ENCODE measurements at places on chromosomes 5 and 9. TPM values are rescaled to one million over a fixed set of nuclear protein-coding genes. Genes with fewer than 3 reads are reported as not detected.
A peak's percentile ranks its signal among the peaks of the same experiment; 100 is the strongest.

The GLDC gene
- 26.3 TPM for total RNA-seq

The MARCHF6 gene
- 28.3 TPM for total RNA-seq

The CHSY3 gene
- total RNA-seq, result not detected

GRCh38 chr9:131310833-131311554 lies 21.5 kb downstream of the PLPP7 start:
- DNase-seq, result peak; percentile 54

- DNase-seq, result no peak
Measured at GRCh38 chr9:88164850-88165249, 26.6 kb upstream of the SPATA31C2 start.

DNA sequence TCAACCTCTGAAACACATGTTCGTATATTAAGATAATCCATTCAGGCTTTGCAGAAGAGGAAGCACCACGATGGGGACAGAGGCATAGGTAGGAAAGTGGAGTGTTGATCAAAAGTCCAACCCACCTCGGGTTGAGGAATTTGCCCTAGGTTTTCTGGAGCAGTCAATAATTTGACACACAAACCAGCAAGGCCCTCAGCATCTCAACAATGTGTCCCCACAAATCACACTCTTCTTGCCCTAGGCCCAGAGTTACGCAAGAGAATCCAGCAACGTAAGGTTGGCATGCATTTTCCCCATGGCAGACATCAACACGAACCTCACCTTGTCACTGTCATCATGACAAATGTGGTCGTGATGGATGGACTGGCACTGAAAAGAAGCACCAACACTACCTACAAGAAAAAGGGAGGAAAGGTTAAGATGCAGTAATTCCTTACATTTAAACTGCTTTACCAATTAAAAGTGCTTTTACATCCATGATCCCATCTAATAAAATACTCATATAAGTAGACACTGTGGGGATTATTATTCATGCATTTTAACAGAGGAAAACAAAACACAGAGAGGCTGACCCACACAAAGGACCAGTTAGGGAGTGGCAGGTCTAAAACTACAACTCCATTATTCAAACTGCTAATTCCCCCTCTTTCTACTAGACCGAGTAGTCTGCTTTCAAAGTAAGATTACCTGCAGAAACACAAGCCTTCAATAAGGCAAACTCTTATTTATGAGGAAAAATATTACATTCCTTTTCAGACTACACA lies 24.4 kb upstream of the RNF38 start:
- DNase-seq, result no peak

DNA sequence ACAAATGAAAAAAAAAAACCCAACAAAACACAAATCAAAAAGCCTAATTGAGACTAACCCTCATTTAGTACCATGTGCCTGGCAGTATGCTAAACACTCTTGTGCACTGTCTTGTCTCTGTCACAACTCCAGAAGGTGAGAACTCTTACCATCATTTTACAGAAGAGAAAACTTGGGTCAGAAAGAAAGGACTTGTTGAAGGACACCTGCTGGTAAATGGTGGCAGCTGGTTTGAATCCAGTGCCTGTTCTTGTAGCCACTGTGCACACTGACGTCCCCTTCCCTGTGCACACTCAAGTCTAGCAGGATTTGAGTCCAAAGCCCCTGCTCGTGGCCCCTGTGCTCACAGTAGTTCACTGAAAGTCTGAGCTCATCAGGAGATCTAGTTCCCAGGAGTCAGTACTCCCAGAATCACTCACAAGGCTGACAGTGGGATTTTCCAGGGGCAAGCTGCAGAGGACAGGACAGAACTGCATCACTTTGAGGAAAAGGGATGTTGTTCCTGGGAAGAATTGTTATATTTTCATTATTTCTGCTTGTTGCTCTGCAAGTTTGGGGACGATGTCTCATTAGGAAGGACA lies 43.0 kb upstream of the HSD17B4 start:
- DNase-seq, result no peak

- DNase-seq, result no peak
Measured at GRCh38 chr9:18800579-18800978, 232.4 kb downstream of the SAXO1 start.

The IL5 gene
- not detected for total RNA-seq

DNA sequence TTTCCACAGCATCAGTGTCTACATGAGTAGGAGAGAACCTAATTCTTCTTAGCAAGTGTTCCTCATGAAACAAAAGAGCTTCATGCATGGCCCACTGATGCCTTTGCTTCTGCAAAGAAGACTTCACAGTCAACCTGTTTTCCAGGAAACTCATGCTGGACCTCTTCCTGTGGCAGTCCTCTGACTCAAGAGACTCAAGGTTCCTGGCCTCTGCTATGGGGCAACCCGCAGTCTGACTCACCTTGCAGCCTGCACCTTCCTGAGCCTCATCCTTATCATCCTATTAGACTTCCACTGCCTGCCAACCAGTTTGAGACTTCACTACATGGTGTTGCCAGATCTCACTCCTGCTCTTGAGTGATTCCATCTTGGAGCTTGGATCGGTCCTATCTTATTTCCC lies 17.6 kb upstream of the AGGF1 start:
- no peak for DNase-seq

GRCh38 chr9:77909306-77909705 lies 122.3 kb downstream of the GNAQ start:
- DNase-seq, result no peak

DNA sequence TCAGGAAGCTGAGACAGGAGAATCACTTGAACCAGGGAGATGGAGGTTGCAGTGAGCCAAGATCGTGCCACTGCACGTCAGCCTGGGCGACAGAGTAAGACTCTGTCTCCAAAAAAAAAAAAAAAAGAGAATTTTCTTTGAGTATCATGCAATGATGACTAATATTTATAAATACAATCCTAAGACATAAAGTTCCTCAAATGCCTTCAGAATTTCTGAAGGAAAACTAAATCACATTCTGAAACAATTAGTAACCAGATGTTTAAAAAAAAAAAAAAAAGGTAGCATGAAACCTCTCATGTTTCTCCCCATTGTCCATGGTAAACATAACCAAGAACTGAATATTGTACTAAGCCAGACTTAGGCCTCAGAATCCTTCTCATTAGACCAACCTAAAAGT lies 23.1 kb downstream of the MLLT3 start:
- DNase-seq, result no peak

- no peak for DNase-seq
Measured at GRCh38 chr9:136667940-136668760, 5.4 kb downstream of the EGFL7 start.

GRCh38 chr9:68637020-68637419 lies 68.0 kb upstream of the PIP5K1B start:
- DNase-seq, result no peak

DNA sequence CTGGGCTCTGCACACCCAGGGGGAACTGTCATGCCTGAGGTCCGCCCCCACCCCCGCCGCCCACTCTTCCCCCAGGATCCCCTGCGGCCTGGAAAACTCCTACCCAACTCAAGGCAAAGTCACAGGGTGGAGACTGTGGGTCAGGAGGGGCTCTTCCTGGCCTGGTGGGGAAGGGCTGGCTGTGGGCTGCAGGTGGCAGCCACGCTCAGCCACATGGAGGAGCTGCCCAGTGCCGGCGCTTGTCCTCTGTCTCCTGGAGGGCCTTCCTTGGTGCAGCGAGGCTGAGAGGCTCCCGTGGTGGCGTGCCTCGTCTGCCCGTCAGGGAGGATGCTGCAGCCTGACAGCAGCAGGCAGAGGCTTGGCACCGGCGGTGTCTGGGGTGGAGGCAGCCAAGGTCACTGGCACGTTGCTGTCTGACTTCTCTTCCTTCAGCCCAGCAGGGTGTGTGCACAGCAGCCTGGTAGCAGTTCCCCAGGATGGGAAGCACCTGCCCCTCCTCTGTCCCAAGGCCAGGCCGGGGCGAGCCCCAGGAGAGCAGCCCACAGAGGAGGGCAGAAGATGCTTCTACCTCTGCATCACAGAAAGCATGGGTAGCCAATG lies 78.1 kb downstream of the ADAMTS2 start:
- DNase-seq, result no peak

DNA sequence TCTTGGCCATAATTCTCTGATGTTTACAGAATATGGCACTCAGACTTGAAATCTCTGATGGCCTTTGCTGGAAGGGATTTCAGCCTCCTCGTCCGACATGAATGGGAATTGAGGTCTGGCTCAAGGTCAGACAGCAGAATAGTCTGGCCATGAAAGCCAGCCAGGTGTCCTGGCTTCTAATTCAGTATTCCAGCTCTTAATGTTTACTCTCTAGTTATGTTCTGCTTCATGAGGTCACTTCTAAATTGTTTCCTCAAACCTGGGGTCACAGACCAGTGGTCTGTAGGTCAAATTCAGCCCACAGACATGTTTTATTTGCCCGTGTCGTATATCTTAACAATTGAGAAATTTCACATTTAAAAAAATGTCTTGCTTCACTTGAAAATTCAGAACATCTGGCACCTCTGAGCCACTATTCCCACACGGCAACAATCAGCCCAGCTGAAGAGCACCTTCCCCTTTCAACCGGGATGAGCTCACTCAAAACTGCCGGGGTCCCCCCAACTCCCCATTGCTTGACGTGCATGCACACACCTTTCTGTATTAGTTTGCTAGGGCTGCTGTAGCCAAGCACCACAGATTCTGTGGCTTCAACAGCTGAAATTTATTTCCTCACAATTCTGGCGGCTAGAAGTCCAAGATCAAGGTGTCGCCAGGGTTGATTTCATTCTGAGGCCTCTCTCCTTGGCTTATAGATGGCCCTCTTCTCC lies 243.5 kb downstream of the ENC1 start:
- peak; percentile 23 for DNase-seq

- no peak for DNase-seq
Measured at GRCh38 chr5:23013395-23013998, 160.4 kb upstream of the CDH12 start.

DNA sequence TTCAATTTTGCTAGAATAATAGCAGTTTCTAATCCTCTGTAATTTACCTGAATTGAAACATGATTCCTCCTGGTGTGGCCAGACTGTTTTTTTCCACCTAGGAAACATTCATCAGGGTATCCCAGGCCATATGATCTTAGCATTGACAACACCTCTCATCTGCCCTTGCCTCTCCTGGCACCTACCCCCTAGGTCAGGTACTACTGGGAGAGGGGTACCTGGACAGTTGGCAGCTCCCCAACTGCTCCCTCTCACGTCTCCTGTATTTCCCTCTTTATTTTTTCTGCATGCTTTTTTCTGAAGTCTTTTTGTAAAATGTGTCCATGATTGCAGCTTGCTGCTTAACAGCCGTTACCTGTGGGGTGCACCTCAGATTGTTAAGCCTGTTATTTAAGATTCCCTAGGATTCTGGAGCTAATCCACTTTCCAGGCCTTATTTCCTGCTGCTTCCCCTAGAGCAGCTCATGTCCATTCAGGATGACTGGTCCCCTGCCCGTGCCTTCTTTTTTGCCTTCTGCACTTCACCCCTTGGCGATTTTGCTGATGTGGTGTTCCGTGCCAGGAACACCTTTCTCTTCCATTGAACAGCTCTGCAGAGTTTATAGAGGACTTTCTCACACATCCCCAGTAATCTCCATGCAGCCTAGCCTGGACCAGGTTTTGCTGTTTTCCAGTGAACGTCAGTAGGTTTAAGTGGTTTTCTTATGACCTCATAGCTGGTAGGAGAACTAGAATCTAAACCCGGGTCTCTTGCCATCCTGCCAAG lies 33.6 kb downstream of the SNX30 start:
- peak; percentile 89 for DNase-seq

The ZCCHC9 gene
- total RNA-seq, result 54.1 TPM

DNA sequence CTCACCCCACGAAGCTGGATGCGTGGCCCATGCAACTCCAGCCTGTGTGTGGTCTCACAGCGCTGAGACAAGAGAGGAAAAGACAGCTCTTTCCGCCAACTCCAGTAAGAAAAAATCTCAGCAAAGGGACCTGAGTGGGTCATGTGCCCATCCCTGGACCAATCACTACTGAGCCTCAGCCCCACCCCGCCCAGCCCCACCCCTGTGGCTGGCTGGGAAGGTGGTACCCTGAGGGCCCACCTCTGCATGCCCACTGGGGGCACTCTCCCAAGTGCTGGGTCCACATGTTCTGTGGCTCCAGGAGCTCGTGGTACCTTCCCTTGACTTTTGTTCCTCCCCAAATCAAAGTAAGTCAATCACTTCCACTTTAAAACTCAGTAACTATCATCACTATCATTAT lies 105.1 kb upstream of the SMIM23 start:
- no peak for DNase-seq

The SH3PXD2B gene
- total RNA-seq, result 6.2 TPM

GRCh38 chr5:134569758-134570364 lies 44.4 kb downstream of the JADE2 start:
- DNase-seq, result no peak

DNA sequence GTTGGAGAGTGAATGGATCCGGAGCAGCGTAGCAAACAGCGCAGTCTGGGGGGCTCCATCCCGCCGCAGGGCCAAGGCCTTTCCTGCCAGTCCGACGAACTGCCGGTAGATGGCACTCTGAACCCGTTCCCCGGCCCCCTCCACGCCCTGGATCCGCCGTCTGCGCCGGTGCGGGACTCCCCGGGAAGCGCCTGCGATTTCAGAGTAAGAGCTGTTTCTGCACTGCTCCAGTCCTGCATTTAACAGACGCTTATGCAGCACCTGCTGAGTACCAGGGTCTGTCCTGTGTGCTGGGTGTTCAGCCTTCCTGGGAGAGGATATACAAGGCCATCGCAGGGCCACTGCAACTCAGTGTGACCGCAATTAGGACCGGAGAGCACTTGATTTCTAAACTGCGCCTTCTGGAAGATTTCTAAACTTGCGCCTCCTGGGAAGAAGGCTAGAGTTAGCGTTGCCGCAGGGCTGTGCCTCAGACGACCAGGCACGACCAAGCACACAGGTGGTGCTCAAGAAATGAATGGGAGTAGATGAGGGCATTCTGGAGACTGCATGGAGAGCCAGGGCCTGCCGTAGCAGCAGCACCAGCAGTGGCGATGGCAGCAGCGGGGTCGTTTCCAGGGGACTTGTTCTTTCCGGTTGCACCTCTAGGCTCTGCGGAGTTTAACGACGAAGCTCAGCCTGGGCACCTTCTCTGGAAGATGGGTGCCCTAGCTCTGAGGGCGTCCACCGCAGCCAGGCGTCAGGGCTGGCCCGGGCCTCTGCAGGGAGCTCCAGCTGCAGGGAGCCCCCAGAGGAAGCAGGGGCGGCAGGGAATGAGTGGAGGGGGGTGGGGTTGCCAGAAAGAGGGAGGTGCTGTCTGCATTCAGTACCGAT lies 14.3 kb upstream of the TIFAB start:
- DNase-seq, result peak; percentile 80

DNA sequence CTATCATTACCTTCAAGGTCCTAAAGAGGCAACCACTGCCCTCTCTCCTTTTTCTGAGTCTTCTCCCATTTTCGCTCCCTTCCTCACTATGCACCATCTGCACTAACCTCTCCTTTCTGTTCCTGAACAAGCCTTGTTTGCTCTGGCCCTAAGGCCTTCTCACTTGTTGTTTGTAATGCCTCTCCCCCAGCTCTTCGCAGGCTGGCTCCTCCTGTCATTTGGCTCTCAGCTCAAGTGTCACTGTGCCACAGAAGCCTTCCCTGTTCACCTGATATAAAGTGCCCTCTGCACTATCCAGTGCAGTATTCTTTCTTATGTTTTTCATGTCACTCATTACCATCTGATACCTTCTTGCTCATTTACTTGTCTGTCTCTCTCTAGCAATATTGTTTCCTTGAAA lies 303.7 kb downstream of the KCNN2 start:
- DNase-seq, result no peak

The FOXE1 gene
- total RNA-seq, result not detected

- no peak for DNase-seq
Measured at GRCh38 chr5:61332851-61333320, 828 bp downstream of the ZSWIM6 start.

All from G401 (cell line).